ENCODE measurements at places on chromosomes 16 and 17.

- no peak for DNase-seq
Measured at GRCh38 chr16:74748616-74749026, 26.0 kb downstream of the FA2H start.

DNA sequence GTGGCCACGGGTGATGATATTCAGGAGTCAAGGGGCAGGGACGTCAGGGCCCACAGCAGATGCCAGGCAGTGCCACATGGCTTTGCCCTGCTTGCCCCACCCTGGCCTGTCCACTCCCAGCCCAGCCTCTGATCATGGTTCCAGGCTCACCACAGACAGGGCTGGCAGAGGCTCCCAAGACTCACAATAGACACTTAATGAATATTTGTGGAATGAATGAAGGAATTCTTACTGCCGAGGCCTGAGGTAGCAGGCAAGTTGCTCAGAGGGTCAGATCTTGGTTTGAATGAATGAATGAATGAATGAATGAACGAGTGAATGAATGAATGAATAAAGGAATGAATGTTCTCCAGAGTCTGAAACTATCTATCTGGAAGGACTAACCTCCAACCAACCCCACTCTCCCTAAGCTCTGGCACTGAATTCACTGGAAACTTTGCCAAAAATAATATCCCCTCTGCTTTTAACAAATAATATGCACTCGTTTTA, 60.9 kb downstream of the RAI1 start:
- DNase-seq, result no peak

- DNase-seq, result no peak
Measured at GRCh38 chr16:71645450-71645849, 19.5 kb downstream of the MARVELD3 start.

DNA sequence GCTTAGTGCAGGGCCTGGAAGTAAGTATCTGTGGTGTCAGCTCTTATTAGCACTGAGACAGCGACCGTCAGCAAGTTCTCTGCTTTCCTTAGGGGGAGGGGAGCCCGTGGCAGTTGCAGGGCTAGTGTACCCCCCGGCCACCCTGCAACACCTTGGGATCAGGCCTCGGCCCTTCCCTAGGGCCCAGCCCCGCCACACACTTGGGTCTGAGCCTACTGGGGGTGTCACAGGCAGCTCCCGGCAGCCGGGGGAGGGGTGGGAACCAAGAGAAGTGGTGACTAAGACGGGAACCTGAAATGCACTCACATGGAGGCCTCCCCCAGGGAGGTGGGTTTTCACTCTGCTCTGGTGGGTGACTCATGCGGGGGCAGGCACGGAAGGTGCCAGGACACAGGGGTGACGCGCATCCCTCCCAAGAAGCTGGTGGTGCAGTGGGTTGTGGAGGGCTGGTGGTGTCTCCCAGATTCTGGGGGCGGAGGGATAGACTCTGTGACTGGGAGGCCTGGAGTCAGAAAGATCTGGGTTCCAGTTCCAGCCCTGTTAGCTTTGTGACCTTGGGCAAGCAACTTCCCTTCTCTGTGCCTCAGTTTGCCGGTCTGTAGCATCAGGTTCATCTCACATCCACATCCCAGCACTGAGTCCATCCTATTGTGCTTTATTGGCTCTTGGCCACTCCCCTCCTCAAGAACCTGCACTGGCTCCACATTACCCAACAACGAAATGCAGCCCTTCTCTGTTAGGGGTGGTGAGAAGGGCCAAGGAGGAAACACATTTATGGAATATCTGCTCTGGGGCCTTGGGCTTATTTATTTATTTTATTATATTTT, 44.5 kb downstream of the LAT start:
- no peak for DNase-seq

DNA sequence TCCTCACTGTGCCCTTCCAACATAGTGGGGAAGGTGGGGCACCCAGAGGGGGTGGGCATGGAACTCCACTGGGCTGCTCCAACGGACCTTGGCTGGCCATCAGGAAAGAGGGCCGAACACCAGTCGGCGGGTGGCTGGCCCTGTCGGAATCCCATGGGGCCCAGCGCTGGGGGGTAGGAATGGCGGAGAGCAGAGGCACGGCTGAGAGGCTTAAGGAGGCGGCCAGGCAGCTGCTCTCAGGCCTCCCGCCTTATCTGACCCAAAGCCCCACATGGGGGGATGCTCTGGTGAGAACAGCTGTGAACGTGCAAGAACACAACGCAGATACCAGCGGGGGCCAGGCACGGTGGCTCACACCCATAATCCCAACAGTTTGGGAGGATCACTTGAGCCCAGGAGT, 4.4 kb upstream of the MYO1C start:
- DNase-seq, result no peak

DNA sequence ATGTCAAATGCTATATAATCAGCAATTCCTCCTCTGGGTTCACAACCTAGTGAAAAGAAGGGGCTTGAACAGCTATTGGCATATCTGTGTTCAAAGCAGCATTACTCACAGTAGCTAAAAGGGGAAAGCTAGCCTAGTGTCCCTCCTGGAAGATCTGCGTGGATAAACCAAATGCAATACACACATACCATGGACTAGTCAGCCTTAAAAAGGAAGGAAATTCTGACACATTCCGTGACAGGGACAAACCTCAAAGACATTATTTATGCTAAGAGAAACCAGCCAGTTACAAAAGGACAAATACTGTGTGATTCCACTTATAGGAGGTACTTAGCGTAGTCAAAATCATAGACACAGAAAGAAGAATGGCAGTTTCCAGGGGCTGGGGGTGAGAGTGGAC, 90.1 kb downstream of the XYLT1 start:
- no peak for DNase-seq

Data from GM12892 (cell line).